HFFc6 (cell line): ENCODE measurements at places on chromosomes 7 and 10.

GRCh38 chr7:142797391-142798377 is 26.9 kb downstream of the PRSS2 start:
- DNase-seq, result no peak

DNA sequence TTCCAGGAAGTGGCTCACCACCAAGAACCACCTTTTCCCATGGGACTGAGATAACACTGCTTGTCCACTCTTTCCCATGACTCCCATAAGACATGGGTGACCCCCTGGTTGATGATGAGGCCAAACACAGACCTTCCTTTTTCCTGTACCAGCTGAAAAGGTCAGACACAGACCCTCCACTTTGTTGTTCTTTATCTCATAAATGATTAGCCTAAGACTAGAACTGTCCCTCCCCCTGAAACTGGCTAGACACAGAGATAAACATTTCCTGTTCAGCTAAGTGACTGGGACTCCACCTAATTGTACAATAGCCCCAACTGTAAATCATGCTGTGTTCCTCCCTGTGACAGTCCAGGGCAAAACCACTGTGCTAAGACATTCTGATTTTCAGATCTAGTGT is 8.2 kb upstream of the NRG3 start:
- DNase-seq, result no peak

DNA sequence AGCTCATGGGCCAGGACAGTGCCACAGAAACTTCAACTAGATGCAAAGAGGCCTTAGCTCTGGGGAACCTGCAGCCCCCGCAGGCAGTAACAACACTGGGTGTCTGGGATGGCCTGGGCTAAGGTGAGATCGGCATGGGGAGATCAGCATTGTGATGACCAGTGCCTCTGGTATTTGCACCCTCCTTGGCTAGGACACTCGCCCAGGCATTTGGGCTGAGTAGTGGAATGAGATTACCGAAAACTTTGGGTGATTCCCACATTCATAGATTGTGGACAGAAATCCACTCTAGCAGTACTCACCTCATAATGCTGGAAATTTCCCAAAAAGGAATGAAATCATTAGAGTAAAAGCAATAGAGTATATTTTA is 70.6 kb upstream of the ZMIZ2 start:
- no peak for DNase-seq

DNA sequence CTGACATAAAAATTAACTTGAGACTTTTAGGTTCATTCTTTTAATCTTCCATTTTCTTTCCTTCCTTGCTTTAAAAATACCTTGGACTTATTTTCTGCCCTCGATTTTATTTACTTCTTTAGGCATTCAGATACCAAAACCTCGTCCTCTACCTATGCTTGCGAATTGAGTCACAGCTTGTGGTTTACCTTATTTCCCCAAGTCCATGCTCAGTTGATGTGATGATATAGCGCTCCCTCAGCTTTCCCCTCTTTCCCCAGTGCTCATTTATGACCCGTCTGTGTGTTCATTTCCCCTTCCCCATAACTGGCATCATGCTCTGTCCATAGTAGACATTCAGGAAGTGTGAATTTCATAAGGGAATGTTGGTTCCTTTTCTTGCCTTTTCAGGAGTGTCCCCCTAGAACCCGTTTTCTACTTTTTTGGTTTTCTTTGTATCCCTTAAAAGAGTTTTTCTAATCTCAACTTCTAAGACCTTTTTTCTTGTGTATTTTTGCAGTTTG is 19.1 kb upstream of the PRKRIP1 start:
- no peak for DNase-seq

- DNase-seq, result no peak
Measured at GRCh38 chr10:124292911-124293615, 125.7 kb downstream of the OAT start.

- DNase-seq, result no peak
Measured at GRCh38 chr10:128339753-128340152, 213.5 kb upstream of the MKI67 start.

GRCh38 chr7:15662451-15662850 is 24.0 kb downstream of the MEOX2 start:
- DNase-seq, result no peak

- no peak for DNase-seq
Measured at GRCh38 chr7:42311195-42311594, 74.2 kb upstream of the GLI3 start.
